ENCODE measurements at places on chromosomes 13 and 19.
A peak's percentile ranks its signal among the peaks of the same experiment; 100 is the strongest.

DNA sequence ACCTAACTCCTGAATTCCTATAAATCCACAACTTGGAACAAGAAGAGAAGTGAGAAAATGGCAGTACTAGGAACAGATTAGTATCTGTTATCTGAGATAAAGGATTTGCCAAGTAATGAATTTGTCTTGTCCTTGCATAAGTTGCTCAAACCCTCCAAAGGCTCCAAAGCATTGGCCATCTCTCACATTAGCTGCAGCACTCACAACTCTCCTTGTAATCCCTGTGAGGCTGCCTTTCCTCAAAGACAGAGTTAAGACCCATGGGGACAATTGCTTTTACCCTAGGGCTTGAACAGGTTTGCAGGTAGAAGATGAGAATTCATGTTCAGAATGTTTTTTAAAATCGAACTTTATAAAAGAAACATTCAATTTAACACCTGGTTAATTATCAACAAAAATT lies 1702.2 kb downstream of the EFNB2 start:
- no peak for DNase-seq

DNA sequence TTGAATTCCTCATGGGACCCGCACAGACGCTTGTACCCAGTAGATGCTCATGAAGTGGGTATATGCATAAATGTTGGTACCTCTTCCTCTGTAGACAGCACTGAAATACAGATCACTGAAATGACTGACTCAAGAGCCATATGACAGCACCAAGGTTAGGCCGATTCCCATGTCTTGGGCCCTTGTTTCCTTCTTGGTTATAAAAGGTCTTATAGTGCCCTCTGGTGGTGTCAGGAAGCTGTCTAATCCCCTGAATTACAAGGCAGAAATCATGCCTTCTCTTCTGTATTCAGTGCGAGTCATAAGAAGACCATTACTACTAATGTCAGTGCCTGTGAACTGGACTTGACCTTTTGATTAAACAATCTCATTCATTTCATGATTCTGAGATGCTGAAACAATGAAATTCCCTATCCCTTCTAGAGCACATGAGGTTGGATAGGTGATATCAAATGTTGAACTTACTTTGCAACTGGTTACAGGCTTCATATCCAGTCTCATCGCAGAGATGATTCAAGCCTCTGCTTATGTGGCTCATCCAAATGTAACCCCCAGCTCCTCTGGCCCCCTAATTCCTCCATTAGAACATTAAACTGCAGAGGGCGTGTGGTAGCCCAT lies 59.7 kb downstream of the SPATA13 start:
- peak; percentile 51 for DNase-seq

DNA sequence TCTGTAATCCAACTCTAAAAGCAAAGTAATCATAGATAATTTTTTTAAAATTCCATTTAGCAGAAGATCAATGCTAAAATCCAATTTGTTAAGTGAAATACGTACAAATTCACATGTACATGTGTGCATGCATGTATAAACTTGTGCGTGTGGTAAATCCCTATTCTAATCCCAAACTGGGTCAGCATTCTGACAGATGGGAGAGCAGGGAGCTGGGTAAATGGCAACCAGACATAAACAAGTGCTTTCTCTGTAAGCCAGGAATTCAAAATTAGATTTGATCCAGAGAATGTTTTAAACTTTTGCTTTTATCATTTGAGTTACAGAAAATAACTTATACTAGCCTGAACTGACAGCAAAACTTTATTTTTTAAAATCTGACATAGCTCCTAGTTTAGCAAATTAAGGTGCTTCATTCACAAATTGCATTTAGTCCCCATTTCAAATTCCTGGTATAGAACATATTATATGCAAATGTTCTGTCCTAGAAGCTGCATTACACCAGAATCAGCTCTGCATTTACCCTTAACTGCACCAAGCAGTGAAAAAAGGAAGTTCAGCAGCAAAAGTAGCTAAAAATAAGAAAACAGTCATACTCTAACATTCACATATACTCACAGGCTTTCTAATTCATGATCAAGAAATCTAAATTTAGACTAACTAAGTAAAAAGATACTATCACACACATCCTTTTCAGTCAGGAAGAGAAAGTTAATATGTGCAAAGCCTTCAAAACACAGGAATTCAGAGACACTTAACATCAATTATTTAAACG lies 32.6 kb downstream of the UBL3 start:
- no peak for DNase-seq

DNA sequence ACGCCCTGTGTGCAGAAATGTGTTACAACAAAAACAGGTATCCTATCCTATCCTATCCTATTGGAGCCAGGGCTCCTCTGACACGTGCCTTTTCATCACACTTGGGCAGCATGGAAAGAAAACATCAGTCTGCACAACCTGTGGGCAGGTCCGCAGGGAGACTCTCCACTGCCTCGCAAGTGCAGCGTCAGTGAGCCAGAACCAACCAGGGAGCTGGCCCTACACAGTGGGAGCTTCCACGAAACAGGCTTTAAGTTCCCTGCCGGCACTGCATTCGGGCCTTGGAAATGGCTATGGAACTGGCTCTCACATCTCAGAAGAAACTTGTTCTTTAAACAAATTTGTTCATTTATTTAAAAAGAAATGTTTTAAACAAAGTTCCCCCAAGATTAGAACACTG lies 49.5 kb downstream of the SLC7A1 start:
- no peak for DNase-seq

DNA sequence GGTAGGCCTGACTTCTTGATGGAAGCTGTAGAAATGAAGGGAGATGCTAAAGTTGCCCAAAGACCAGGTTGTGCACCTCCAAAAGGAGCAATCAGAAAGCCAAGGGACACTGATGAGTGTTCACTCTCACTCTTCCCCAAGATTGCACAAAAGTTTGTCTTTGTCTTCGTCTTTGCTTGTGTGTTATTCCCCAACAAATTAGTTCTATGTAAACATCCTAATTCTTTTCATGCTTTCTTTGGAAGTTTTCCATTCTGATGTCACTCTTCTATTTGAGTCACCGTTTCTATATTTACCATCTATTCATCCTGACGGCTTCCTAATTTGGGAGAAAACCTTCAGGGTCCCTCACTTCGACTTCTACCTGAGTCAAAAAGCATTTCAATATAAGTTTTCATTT lies 3.7 kb upstream of the TMEM272 start:
- DNase-seq: no peak

All from activated T-cell treated with anti-CD3 and anti-CD28 coated beads, Interleukin-2, amount 50 U/mL, for 48 hours (primary cell).